ENCODE measurements at places on chromosomes 5 and 9. TPM values are rescaled to one million over a fixed set of nuclear protein-coding genes. Genes with fewer than 3 reads are reported as not detected.

GRCh38 chr9:33049680-33050361 is 24.7 kb downstream of the DNAJA1 start:
- no peak for DNase-seq

NOXA1 gene
- total RNA-seq, result 0.89 TPM

SEMA6A gene
- 30.0 TPM for total RNA-seq

DNA sequence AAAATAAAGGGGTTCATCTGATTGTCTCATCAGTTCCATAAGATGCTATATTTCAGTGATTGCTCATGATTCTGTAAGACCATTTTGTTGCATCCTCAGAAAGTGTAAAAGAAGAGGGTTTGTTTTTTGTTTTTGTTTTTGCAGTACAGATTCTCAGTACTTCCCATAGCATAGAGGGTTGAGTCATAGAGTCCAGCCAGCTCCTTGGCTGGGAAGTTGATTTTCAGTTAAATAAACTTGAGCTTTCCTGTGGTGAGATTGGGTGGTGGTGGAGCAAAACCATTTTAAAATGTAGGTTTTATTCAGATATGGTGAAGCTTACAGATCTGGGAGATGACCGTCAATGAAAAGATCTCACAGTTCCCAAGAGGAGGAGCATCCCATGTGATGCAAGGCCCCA is 48.2 kb downstream of the DAPK1 start:
- no peak for DNase-seq

DNA sequence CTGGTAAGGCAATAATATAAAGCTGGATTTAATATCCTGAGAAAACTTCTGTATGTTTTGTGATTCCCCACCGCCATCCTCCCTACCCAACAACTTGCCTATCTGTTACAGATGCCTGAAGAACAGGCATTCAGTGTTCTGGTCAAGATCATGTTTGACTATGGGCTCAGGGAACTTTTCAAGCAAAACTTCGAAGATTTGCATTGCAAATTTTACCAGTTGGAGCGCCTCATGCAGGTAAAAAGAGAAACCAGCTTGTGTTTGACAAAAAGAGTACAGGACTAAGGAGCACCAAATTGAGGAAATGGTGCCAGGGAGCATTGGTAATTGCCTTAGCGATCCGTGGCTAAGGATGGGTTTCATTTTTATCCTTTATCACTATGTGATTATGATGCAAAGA is 40.0 kb downstream of the GPR21 start:
- DNase-seq, result no peak

GOLPH3 gene
- 61.7 TPM for total RNA-seq

GRCh38 chr5:173233347-173234128 is 1.5 kb downstream of the NKX2-5 start:
- no peak for DNase-seq

DNA sequence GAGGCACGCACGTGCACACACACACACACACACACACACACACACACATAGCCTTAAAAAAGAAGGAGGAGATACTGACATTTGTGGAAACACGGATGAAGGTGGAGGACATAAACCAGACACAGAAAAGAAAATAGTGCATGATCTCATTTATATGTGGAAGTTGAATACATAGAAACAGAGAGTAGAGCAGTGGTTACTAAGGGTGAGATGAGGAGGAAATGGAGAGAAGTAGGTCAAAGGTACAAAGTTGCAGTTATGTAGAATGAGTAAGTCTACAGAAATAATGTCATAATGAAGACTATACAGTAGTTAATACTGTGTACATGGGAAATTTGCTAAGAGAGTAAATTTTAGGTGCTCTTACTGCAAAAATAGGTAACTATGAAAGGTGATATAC is 412.2 kb upstream of the CDH9 start:
- DNase-seq, result no peak

DEPDC1B gene
- 60.4 TPM for total RNA-seq

- DNase-seq, result no peak
Observed at GRCh38 chr5:123785162-123786071, 273.4 kb downstream of the CSNK1G3 start.

DNA sequence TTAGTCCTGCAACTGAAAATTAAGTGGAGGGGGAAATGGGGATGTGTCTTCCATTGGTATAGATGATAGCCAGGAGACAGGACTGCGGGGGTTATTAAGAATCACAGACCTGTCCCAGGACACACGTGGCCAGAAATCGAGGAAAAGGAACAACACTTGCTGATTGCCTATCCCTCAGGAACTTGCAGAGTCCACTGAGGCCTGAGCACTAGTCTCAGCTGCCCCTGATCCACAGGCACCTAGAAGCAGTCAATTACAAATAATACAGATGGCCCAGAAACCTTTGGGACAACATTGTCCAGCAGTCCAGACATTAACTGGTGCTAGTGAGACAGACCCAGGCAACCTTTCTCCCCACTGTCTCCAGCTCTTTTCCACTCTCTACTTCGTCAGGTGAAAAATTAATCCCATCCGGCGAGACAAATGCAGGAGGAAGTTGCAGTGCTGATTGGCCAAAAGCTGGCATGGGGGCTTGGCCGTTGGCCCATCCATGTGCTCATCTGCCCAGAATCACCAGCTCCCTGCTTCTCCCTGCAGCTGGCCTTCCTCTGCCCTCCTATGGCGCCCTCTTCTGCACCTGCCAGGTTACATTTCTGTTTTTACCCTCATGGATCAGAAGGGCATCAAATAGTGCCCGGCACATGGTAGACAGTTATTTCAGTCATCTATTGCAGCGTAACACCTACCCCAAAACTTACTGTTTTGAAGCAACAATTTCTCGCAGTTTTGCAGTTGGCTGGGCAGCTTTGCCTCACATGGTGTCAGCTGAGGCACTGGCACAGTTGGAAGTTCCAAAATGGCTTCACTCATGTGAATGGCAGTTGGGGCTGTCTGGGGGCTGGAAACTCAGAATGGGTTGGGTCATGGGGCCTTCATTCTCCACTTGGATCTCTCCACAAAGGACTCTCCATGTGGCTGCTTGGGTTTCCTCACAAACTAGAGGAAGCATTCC is 3.6 kb upstream of the B4GALT1 start:
- DNase-seq, result no peak

DNA sequence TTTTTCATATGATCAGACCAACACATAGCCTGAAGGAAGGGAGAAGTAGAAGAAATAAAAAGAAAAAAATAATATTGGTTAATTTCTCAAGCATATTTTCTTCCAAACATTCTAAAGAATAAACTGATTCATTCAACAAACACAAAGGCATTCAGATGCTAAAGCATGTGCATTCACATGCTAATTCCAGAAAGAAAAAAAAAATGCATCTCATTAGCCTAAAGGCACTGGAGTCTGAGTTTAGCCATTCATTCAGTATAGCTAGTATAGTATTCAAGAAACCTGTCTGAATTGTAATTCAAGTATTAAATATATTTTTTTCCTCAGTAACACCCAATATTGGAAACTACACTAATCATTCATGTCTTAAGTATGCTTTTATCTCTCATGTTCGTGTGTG is 61.0 kb upstream of the FER start:
- DNase-seq, result no peak

DNA sequence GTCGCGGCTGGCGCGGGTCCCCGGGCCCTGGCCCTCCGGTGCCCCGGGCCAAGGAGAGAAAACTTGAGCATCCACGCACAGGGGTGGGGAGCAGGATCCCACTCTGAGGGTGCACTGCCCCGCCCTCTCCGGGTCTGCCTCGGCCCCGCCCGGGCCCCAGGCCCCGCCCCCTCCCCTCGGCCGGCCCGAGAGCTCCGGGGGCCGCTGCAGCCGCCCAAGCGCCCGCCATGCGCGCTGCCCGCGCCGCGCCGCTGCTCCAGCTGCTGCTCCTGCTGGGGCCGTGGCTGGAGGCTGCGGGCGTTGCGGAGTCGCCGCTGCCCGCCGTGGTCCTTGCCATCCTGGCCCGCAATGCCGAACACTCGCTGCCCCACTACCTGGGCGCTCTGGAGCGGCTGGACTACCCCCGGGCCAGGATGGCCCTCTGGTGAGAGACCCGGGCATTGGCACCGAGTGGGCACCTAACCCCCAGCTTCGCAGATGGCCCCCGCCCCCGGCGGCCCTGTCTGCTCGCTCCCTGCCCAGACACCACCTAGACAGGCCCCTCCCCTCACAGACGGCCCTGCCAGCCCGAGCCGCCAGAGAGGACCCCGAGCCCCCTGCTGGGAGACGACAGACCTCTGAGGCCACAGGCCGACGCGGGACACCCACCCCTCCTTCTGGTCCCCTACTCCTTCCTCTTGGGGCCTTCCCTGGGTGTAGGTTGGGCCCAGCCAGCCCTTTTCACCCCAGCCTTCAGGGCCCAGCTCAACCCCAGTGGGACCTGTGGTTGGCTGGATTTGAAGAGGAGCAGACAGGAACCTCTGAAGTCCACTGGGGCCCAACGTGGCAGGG is at the start of gene CERCAM:
Gene CERCAM (plus strand): TSS at position 207 of the 831 bp plus-strand sequence. CDS start 21 bp downstream, at position 228.
- DNase-seq, result peak; percentile 60

GBGT1 gene
- 12.9 TPM for total RNA-seq

GRCh38 chr9:121494192-121494591 is 5.5 kb downstream of the GGTA1 start:
- no peak for DNase-seq

GRCh38 chr5:139383993-139384590 is 995 bp upstream of the SLC23A1 start:
- no peak for DNase-seq

TXNDC8 gene
- not detected for total RNA-seq

PAEP gene
- total RNA-seq, result not detected

PCDHGA12 gene
- total RNA-seq, result 1.5 TPM

- no peak for DNase-seq
Observed at GRCh38 chr9:127187231-127187956, 65.0 kb upstream of the ANGPTL2 start.

CTNND2 gene
- 39.4 TPM for total RNA-seq

CAVIN4 gene
- total RNA-seq, result 7.0 TPM

- DNase-seq, result no peak
Observed at GRCh38 chr5:65292196-65292595, 189.5 kb downstream of the ADAMTS6 start.

DNA sequence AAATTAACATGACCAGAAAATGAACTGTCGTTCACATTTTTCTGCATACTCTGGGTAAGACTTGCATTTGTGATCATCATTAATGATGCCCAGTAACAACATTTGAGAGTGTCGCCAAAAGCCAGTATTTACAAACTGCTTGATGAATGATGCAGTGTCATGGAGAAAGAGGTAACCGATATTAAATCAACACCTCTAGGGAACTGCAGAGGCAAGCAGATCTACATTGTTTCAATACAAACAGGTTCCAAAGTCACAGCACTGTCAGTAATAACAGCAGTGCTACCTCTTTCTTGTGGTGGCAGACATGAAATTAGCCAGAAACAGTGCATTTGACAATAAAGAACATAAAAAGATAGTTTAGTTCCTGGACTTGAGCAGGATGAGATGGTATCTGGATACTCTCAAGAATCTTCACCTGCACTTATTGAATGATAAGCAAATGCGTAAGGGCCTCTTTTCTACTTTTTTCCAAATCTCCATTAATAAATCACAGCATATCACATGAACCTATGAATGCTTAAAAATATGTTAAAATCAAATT is 456.6 kb downstream of the ARHGEF28 start:
- DNase-seq, result no peak

Measured in neural crest cell (in vitro differentiated cells).